CD4-positive, alpha-beta T cell treated with Interleukin-4 for 1 hour (primary cell): ENCODE measurements at places on chromosomes 7 and 10.

- no peak for DNase-seq
These were observed 129.4 kb upstream of the SAMD8 start for GRCh38 chr10:74981831-74982633.

DNA sequence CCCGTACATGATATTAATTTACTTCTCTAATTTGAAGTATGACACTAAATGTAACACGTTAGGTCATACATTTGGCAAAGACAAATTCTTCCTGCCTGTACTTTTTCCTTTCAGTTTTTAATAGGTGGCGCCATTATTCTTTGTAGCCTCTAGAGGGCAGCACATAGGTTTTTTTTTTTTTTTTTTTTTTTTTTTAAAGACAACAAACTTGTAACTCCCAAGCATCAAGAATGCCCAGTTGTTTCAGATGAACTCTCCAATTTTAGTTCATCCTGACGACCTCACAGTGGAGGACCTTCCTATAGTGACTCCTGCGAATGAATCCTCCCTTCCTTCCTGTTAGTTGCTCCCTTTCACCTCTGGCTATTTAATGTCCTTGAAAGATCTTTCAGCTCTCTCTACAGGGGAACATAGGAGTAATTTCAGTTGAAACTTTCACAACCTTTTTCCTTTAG lies 139.3 kb upstream of the HDAC9 start:
- no peak for DNase-seq

DNA sequence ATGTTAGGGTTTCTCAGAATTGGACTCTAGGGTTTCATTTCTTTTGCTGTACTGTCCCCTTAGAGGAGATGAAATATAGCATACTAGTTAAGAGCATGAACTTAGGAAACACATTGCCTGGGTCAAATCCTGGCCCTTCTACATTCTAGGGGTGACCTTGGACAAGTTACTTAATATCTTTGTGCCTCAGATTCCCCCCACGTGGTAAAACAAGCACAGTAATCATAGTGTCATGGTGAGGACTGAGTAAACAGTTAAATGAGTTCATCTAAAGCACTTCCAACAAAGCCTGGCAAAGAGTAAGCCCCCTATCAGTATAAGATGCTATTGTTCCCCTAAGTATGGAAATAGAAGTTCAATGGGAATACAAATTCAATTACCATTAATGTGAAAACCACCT lies 5.1 kb downstream of the DPY19L1 start:
- DNase-seq = no peak

DNA sequence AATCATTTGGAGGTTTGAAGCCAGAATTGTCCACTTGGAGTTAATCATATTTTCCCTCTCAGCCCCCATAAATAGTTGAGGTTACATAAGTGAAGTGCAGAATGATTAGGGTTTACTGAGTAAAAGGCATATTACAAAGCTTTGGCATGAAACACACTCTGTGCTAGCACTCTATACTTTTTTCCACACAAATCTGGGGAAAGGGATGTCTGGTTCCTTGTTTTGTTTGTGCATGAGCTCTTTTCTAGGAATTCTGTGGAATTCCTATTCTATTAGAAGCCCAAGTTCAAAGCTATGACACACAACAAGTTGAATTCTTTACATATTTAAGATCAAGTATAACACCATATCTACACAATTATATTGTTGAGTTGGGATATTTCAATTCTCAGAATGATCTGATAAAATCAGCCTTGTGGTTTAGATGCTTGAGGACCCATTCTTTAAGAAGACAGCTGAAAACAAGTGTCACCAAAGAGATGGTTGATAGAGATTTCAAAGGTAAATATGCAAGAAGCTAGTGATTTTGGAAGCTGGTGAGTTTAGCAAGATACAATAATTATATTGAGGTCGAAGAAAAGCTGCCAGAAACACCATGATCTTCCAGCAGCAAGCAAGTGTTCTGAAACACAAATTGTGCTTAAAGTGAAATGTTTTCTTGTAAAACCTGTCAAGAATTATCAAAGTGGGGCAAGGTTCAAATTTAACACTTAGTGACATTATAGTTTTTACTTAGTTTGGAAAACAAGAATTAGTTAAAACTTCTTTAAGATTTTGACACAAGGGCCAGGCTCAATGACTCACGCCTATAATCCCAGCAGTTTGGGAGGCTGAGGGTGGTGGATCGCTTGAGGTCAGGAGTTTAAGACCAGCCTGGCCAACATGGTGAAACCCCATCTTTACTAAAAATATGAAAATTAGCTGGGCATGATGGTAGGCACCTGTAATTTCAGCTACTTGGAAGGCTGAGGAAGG lies 122.6 kb downstream of the INHBA start:
- no peak for DNase-seq

DNA sequence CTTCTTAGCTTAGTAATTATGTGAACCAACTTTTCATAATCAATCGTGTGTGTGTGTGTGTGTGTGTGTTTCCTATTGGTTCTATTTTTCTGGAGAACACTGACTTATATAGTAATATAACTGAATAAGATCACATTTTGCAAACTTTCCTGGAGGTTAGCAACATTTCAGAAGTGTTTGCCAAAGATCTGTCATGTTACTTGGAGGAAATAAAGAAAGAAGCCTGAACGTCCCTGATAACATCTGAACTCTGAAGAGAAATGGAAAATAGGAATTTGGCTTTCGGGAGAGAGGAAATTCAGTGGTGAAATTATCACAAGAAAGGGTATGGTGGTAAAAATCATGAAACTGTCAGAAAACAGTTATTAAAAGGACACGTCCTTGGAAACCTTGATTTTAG lies 984.4 kb upstream of the AUTS2 start:
- no peak for DNase-seq

DNA sequence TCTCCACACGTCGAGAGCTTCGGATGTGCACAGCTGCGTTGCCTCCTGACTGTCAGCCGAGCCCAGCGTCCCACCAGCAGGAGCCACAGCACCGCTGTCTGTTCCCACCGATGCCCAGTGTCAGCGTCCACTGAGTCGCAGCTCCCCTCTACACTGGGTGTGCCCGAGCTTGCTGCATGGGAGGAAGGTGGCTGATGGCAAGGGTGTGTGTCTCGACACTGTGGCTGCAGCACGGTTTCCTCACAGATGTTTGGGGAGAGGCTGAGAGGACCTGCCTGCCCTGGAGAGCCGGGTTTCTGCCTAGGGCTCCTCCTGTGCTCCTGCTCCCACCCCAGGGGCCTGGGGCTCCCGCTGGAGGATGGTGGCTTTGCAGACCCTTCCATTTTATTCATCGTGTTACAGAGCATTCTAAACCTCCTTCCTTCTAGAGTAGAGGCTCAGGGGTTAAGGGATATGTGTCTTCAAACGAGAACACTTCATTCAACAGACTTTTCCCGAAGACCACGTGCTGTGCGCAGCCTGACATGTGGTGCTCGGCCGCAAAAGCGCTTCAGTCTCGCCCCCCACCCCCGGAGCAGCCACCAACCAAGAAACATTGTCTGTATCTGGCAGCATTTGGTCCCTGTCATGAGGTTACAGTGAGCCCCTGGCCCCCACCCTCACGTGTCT lies 384.8 kb downstream of the DNAJB6 start:
- DNase-seq = no peak

GRCh38 chr7:136389933-136390332 lies 412.8 kb upstream of the MTPN start:
- DNase-seq = no peak

DNA sequence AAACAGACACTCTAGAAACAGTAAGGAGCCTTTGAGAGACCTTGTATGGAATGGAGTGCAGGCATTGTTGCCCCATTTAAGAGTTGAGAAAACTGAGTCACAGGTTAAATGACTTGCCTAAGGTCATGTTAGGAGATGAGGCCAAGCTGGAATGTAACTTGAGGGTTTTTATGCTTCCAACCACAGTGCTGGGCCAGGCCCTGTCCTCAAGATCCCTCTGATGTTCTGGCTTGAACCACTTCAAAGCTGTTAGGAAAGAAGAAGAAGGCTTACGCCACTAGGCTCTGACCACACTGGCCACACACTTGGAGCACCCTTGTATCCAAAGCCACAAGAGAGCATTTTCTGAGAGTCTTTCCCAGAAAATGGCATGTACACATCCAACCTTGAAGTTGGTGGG lies 42.7 kb downstream of the PLAU start:
- no peak for DNase-seq

- no peak for DNase-seq
These were observed 114.2 kb downstream of the EGFR start for GRCh38 chr7:55132890-55133551.

DNA sequence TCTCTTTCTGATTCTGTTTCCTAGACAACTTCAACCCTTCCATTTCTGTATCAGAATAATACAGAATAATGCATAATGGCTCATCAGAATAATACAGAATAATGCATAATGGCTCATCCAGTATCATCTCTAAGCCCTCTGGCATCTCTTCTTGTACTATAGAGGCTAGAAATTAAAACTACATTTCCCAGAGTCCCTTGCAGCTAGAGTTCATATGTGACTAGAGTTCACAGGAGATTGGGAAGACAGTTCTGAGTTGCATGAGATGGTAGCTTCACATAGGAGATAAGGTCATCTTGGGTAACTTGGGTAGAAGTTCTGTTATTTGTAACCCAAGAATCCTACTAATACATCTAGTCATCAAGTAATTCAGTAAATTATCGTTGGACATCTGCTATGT lies 122.9 kb upstream of the NRBF2 start:
- no peak for DNase-seq

- DNase-seq = no peak
These were observed 156.7 kb downstream of the BTAF1 start for GRCh38 chr10:92080244-92080643.

- no peak for DNase-seq
These were observed 330.3 kb upstream of the NPSR1 start for GRCh38 chr7:34327681-34328080.

GRCh38 chr7:79774150-79774549 lies 320.7 kb upstream of the MAGI2 start:
- no peak for DNase-seq

- no peak for DNase-seq
These were observed 4.4 kb upstream of the FKBP9 start for GRCh38 chr7:32952876-32953275.
